Myometrial cell (primary cell): ENCODE measurements at places on chromosomes 7 and 10. TPM values are rescaled to one million over a fixed set of nuclear protein-coding genes. Genes with fewer than 3 reads are reported as not detected.

Gene KCNK18
- not detected in 2 replicates for total RNA-seq

Gene FBXL13
- 1.1 and 1.4 TPM in 2 replicates for total RNA-seq

Gene CALD1
- total RNA-seq: 253 and 265 TPM in 2 replicates

Gene CFAP69
- total RNA-seq: 1.2 and 3.4 TPM in 2 replicates

Gene IL2RA
- total RNA-seq: not detected in 2 replicates

Gene ASB4
- not detected in 2 replicates for total RNA-seq

Gene CTAGE8
- 0.18 and 0.29 TPM in 2 replicates for total RNA-seq

Gene JAZF1
- total RNA-seq: 20.2 and 21.3 TPM in 2 replicates

Gene ZNF655
- 70.2 and 76.4 TPM in 2 replicates for total RNA-seq

Gene NXPH1
- not detected in 2 replicates for total RNA-seq

Gene CLEC5A
- total RNA-seq: not detected in 2 replicates

Gene PNLIPRP2
- not detected in 2 replicates for total RNA-seq

Gene IFRD1
- total RNA-seq: 26.6 and 32.6 TPM in 2 replicates

Gene NODAL
- not detected in 2 replicates for total RNA-seq

Gene LYZL2
- not detected in 2 replicates for total RNA-seq

Gene PPP1R3C
- 12.7 and 22.5 TPM in 2 replicates for total RNA-seq

Gene CALML3
- not detected in 2 replicates for total RNA-seq

Gene CYP3A7
- total RNA-seq: not detected in 2 replicates

Gene HHEX
- total RNA-seq: 0.86 and 3.9 TPM in 2 replicates

Gene CLRN3
- not detected in 2 replicates for total RNA-seq

Gene SLC39A12
- total RNA-seq: not detected in 2 replicates

Gene GPR37
- total RNA-seq: 1.4 TPM in 2 replicates

Gene RTKN2
- total RNA-seq: 0.71 and 0.86 TPM in 2 replicates

Gene OR2A1
- total RNA-seq: not detected in 2 replicates

Gene MRC1
- total RNA-seq: not detected in 2 replicates

Gene POLR2J2
- not detected in 2 replicates for total RNA-seq

Gene FGF8
- total RNA-seq: not detected in 2 replicates

Gene FOXI2
- total RNA-seq: not detected in 2 replicates

Gene AKR1D1
- not detected in 2 replicates for total RNA-seq

Gene LDB1
- total RNA-seq: 19.3 and 21.8 TPM in 2 replicates

Gene IKZF1
- total RNA-seq: not detected in 2 replicates

Gene TRIP6
- 140 and 172 TPM in 2 replicates for total RNA-seq

Gene KLF14
- not detected in 2 replicates for total RNA-seq

Gene WDFY4
- not detected in 2 replicates for total RNA-seq

Gene AZGP1
- total RNA-seq: not detected in 2 replicates

Gene RADIL
- total RNA-seq: 0.58 and 1.6 TPM in 2 replicates

Gene METTL2B
- total RNA-seq: 38.1 and 40.6 TPM in 2 replicates

Gene GBX1
- total RNA-seq: not detected in 2 replicates

Gene CALHM3
- total RNA-seq: not detected in 2 replicates

Gene OR6V1
- total RNA-seq: not detected in 2 replicates

Gene ACTL6B
- not detected in 2 replicates for total RNA-seq

Gene LRRN3
- 4.1 and 7.5 TPM in 2 replicates for total RNA-seq

Gene GDF2
- total RNA-seq: not detected in 2 replicates

Gene FBXL15
- total RNA-seq: 26.8 and 31.7 TPM in 2 replicates

Gene NKX2-3
- not detected in 2 replicates for total RNA-seq

Gene GTF2IRD2
- total RNA-seq: 0.58 and 2.3 TPM in 2 replicates

Gene ADRA2A
- total RNA-seq: not detected in 2 replicates

Gene UCMA
- total RNA-seq: not detected in 2 replicates

Gene HOXA6
- total RNA-seq: 3.2 TPM in 1 of 2 replicates, not detected in the other

Gene C10orf62
- total RNA-seq: not detected in 2 replicates

Gene PON3
- total RNA-seq: not detected in 2 replicates

Gene MBL2
- total RNA-seq: not detected in 2 replicates

Gene PKD2L1
- total RNA-seq: not detected in 2 replicates

Gene OR2A42
- total RNA-seq: not detected in 2 replicates

Gene ACADSB
- total RNA-seq: 4.3 and 4.8 TPM in 2 replicates

Gene AKR1C8
- not detected in 2 replicates for total RNA-seq

Gene ERVW-1
- total RNA-seq: not detected in 2 replicates

Gene TMEM270
- total RNA-seq: not detected in 2 replicates
